Lung (tissue), 17 donors: ENCODE measurements at places on chromosomes 2 and 18. TPM values are rescaled to one million over a fixed set of nuclear protein-coding genes. Genes with fewer than 3 reads are reported as not detected.

Gene ST6GAL2
- 4.0 TPM for total RNA-seq

Gene HOXD1
- 0.40 TPM for total RNA-seq

Gene PAX3
- total RNA-seq, result not detected

Gene TM4SF20
- total RNA-seq, result not detected

Gene SCYGR4
- not detected for total RNA-seq

Gene GAL3ST2
- 0.40 TPM for total RNA-seq

Gene HOXD12
- not detected for total RNA-seq

Gene CFAP221
- 42.4 TPM for total RNA-seq

Gene BMP10
- total RNA-seq, result not detected

Gene CETN1
- total RNA-seq, result not detected

Gene NEU4
- 0.26 TPM for total RNA-seq

Gene SIX3
- total RNA-seq, result not detected

- no peaks in the 10 kb centered on the region for H3K36me3 ChIP-seq
- no peaks in the 10 kb centered on the region for H3K27me3 ChIP-seq
- H3K27ac ChIP-seq, result peak overlapping the region; percentile 40
- peaks cover 3% of the 10 kb centered on the region for H3K4me1 ChIP-seq
- no peak for DNase-seq
Measured at GRCh38 chr2:38718601-38719000, 32.6 kb downstream of the SRSF7 start.

GRCh38 chr2:190707726-190708125, 58.8 kb downstream of the NAB1 start:
- H3K4me3 ChIP-seq, result no peak overlapping the region
- H3K36me3 ChIP-seq, result no peaks in the 10 kb centered on the region
- H3K27ac ChIP-seq, result no peak overlapping the region

DNA sequence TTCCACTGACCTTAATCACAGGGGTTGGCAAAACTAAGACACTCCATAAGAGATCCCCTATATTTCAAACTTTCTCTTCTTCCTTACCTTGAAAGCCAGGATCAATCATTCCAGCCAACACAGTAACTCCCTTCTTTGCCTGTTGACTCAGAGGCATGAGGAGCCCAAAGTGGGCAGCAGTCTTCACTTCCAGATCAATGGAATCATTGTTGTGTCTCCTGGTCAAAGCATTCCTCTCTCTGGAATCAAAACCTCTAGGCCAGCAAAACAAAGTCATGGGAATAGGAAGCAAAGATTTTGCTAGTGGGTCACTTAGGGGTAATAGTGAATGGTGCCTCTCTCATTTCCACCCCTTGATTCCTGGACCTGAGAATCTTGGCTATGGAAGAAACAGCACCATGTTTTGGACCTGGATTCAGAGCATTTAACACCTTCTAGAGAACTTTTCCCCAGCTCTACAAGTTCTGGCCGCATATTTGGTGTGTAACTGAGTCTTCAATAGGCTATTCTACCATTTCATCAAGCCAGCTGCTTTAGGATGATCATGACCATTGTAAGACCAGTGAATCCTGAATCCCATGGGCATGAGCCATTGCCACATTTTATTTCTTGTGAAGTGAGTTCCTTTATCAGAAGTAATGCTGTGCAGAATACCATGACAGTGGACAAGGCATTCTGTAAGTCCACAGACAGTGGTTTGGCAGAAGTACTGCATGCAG, 65.7 kb upstream of the SERPINE2 start:
- H3K4me3 ChIP-seq, result no peak overlapping the region
- no peak overlapping the region for H3K27ac ChIP-seq
- no peak for DNase-seq
- no peaks in the 10 kb centered on the region for H3K4me1 ChIP-seq

GRCh38 chr2:62185475-62186155, 10.3 kb upstream of the B3GNT2 start:
- H3K36me3 ChIP-seq, result no peaks in the 10 kb centered on the region
- no peaks in the 10 kb centered on the region for H3K27me3 ChIP-seq
- no peak overlapping the region for H3K4me3 ChIP-seq
- no peak overlapping the region for H3K27ac ChIP-seq
- no peak for DNase-seq

GRCh38 chr2:117968722-117969121, 45.1 kb downstream of the CCDC93 start:
- DNase-seq, result no peak
- H3K4me1 ChIP-seq, result no peaks in the 10 kb centered on the region
- no peaks in the 10 kb centered on the region for H3K27me3 ChIP-seq
- peaks cover 48% of the 10 kb centered on the region for H3K36me3 ChIP-seq

DNA sequence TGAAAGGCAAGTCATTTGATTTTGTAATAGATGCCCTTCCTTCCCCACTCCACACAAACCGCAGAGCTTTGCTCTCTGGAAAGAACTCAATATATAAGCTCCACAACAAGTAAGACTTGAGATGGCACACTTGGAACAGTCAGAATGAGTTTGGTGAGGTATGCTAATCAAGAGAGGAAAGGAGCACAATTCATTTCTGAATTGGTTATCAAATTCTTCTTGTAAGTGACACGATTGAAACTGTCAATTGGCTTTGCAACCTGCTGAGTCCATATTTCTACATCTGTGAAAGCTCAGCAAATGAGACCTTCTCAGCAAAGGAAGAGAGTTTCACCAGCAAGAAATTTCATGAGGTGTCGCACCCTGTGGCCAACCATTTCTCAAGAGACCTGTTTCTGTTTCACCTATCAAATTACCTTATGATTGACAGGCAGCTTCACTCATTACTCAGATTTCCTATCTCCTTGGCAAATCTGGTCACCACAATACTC, 19.1 kb downstream of the CTLA4 start:
- no peaks in the 10 kb centered on the region for H3K36me3 ChIP-seq
- H3K4me3 ChIP-seq, result no peak overlapping the region
- H3K4me1 ChIP-seq, result no peaks in the 10 kb centered on the region
- H3K27ac ChIP-seq, result no peak overlapping the region

DNA sequence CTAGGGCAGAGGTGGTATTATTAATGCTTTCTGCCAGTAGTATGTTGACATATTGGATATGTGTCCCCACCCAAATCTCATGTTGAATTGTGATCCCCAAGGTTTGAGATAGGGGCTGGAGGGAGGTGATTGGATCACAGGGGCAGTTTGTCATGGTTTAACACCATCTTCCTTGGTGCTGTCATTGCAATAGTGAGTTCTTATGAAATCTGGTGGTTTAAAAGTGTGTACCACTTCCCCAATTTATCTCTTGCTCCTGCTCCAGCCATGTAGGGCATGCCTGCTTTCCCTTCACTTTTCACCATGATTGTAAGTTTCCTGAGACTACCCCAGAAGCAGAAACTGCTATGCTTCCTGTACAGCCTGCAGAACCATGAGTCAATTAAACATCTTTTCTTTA, 47.1 kb upstream of the THSD7B start:
- H3K4me1 ChIP-seq, result no peaks in the 10 kb centered on the region
- H3K27ac ChIP-seq, result no peak overlapping the region
- H3K27me3 ChIP-seq, result no peaks in the 10 kb centered on the region
- H3K36me3 ChIP-seq, result no peaks in the 10 kb centered on the region
- no peak overlapping the region for H3K4me3 ChIP-seq
- DNase-seq, result no peak

DNA sequence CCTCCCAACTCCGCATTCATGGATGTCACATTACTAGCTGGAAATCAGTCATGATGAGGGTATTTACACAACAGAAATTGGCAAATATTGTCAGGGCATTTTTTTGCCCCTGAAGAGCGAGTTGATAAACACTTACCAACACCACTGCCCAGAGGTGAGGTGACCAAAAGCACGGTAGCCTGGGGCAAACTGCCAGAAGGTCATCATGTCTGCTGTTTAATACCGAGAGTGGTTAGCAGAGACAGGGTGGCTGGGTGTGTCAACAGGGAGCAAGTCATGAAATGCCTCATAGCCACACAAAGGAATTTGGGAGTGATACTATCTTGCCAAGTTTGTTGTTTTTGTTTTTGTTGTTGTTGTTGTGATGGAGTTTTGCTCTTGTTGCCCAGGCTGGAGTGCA, 37.0 kb upstream of the EPC2 start:
- no peaks in the 10 kb centered on the region for H3K27me3 ChIP-seq
- DNase-seq, result no peak
- H3K27ac ChIP-seq, result no peak overlapping the region
- H3K36me3 ChIP-seq, result no peaks in the 10 kb centered on the region

- H3K27ac ChIP-seq, result no peak overlapping the region
- no peaks in the 10 kb centered on the region for H3K36me3 ChIP-seq
- no peak overlapping the region for H3K4me3 ChIP-seq
- H3K27me3 ChIP-seq, result no peaks in the 10 kb centered on the region
- no peak for DNase-seq
Measured at GRCh38 chr2:222751238-222751637, 79.8 kb downstream of the MOGAT1 start.

DNA sequence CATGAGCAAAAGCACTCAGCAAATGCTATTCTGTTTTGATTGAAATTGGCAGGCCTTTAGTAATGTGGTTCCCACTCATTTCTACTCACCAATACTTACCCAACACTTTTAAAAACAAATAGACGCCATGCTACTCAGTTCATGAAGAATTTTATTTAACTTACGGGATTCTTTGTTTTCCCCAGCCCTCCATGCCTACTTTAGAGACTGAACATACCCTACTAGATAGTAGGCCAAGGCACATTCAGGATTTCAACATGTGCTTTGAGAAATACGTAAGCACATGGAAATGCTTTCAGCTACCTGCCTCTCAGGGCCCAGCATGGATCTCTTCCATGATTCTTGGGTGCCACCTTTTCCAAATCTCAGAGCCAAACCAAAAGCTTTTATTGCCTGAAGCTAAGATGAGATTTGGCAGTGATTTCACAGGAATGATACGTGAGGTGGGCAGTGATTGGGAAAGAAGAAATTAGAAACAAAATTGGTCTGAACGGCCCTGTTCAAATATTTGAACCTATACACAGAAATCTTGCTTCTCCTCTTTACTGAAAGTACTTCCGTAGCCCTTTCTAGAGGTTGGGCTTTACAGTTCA, 31.4 kb downstream of the NAPG start:
- H3K4me3 ChIP-seq, result no peak overlapping the region
- H3K27me3 ChIP-seq, result no peaks in the 10 kb centered on the region
- no peak overlapping the region for H3K27ac ChIP-seq
- no peak for DNase-seq

DNA sequence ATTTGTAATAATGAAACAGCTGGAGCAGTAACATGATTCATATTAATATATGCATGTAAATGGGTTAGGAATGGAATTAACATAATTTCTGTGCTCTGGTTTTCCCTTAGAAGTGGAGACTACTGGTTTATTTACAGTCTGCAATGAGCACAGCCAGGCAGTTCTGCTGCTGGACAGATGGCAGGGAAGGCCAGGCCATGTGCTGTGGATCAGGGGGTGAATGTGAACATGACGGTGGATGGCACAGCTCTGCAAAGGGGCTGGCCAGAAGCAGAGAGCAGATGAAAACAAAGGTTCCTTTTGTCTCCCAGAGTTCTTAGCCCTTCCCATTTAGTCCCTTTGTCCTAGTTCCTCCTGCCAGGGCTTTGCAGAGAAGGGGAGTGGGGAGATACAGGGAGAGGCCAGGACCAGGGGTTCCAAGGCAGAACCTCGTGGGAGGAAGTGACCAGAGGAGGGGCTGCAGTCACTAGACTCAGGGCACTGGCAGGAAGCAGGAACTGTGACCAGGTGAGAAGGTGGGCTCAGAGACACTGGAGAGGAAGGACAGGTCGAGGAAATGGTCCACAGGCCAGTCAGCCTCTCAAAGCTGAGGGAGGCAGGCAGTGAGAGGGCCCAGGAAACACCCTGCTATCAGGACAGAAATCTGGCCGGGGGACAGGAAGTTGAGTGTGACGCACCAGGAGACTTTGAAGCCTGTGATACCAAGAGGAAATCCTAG, 112.9 kb upstream of the ATP8B1 start:
- peak; percentile 57 for DNase-seq
- no peaks in the 10 kb centered on the region for H3K36me3 ChIP-seq
- no peak overlapping the region for H3K27ac ChIP-seq
- H3K4me3 ChIP-seq, result no peak overlapping the region
- peaks cover 3% of the 10 kb centered on the region for H3K4me1 ChIP-seq

GRCh38 chr2:134500211-134500935, 218.4 kb downstream of the TMEM163 start:
- no peaks in the 10 kb centered on the region for H3K4me1 ChIP-seq
- no peak overlapping the region for H3K27ac ChIP-seq
- no peaks in the 10 kb centered on the region for H3K36me3 ChIP-seq
- H3K4me3 ChIP-seq, result no peak overlapping the region
- no peak for DNase-seq

- no peaks in the 10 kb centered on the region for H3K4me1 ChIP-seq
- no peak overlapping the region for H3K27ac ChIP-seq
- H3K36me3 ChIP-seq, result no peaks in the 10 kb centered on the region
- H3K27me3 ChIP-seq, result no peaks in the 10 kb centered on the region
- DNase-seq, result no peak
- no peak overlapping the region for H3K4me3 ChIP-seq
Measured at GRCh38 chr18:11074889-11075288, 74.5 kb downstream of the PIEZO2 start.

GRCh38 chr2:60984720-60985119, 32.8 kb upstream of the PEX13 start:
- H3K4me3 ChIP-seq, result no peak overlapping the region
- H3K27me3 ChIP-seq, result no peaks in the 10 kb centered on the region
- no peak for DNase-seq
- no peak overlapping the region for H3K27ac ChIP-seq

- no peak overlapping the region for H3K4me3 ChIP-seq
- no peaks in the 10 kb centered on the region for H3K27me3 ChIP-seq
- no peak overlapping the region for H3K27ac ChIP-seq
- H3K36me3 ChIP-seq, result no peaks in the 10 kb centered on the region
- H3K4me1 ChIP-seq, result no peaks in the 10 kb centered on the region
Measured at GRCh38 chr18:11309172-11309571, 159.8 kb upstream of the PIEZO2 start.

DNA sequence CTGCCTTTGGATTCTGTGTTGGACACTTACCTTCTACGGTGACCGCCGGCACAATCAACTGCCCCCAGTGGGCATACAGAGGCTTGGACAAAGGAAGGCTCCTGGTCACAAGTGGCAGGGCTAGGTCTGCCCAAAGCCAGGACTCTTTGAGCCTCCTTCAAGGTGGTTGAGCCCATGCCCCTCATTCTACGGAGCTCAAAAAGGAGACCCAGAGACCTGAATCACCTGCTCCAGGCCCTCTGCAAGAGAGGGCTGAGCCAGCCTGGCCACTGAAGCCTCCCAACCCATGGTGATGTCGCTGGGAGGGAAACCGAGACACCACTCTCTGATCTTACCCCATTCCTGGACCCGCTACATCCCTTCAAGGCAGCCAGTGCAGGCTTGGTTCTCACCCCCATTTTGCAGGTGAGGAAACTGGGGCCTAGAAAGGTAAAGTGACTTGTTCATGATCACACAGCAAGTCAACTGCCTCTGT, 87.9 kb downstream of the INHBB start:
- no peak for DNase-seq
- no peaks in the 10 kb centered on the region for H3K4me1 ChIP-seq
- H3K36me3 ChIP-seq, result no peaks in the 10 kb centered on the region
- H3K27me3 ChIP-seq, result no peaks in the 10 kb centered on the region
- H3K4me3 ChIP-seq, result no peak overlapping the region

DNA sequence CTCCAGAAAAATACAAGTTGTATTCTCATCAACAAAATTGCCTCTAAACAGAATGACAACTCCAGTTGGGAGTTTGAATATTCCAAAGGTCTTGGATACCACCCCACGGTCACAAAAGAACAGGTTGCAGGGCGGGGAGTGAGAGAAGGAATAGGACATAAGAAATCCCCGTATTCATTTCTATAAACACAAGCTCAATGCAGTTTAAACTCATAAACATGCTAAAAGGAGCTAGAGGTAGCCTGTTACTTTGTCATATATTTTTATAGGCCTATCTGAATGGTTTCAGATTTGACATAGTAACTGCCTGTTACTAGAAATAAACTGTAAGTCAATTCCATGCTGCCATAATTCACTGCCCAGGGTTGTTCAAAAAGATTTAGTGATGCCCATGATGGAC, 567.5 kb downstream of the BCL11A start:
- no peak overlapping the region for H3K27ac ChIP-seq
- no peak for DNase-seq
- H3K27me3 ChIP-seq, result no peaks in the 10 kb centered on the region
- no peaks in the 10 kb centered on the region for H3K36me3 ChIP-seq
- H3K4me1 ChIP-seq, result no peaks in the 10 kb centered on the region
- no peak overlapping the region for H3K4me3 ChIP-seq
